ENCODE measurements at places on chromosomes 11 and 22.

GRCh38 chr11:57357310-57357709 lies 19.2 kb downstream of the P2RX3 start:
- DNase-seq: no peak

GRCh38 chr11:3916962-3917361 lies 61.5 kb downstream of the STIM1 start:
- no peak for DNase-seq

DNA sequence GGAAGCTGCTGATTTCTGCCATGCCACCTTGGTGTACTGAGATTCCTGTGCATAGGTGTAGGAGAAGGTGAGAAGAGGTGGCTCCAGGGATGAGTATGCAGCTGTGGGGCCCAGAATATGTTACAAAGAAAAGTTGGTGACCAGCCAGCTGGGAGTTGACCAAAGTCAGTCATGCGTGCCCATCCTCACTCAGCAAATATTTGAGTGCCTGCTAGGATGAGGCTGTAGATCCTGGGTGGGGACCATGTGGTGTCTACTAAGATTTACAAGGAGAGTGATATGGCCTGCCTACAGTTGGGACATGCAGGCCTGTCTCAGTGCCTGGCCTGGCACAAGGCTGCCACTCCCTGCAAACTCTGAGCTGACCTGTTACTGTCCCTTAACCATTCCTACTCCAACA lies 19.4 kb downstream of the RNF185 start:
- no peak for DNase-seq

GRCh38 chr11:74434528-74434927 lies 32.8 kb downstream of the KCNE3 start:
- DNase-seq: no peak

GRCh38 chr11:1717745-1718144 lies 20.8 kb downstream of the KRTAP5-6 start:
- DNase-seq: no peak

GRCh38 chr11:653837-654236 lies 16.8 kb downstream of the DRD4 start:
- no peak for DNase-seq

DNA sequence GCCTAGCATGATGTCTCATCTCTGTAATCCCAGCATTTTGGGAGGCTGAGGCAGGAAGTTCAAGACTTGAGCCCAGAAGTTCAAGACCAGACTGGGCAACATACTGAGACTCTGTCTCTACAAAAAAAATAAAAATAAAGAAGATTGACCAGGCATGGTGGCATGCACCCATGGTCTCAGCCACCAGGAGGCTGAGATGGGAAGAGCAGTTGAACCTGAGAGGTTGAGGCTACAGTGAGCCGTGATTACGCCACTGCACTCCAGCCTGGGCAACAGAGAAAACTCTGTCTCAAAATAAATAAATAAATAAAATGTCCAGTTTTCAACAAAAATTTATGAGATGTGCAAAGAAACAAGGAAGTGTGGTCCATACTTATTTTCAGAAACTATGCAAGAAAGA lies 28.3 kb downstream of the EFCAB6 start:
- DNase-seq: peak; percentile 49

DNA sequence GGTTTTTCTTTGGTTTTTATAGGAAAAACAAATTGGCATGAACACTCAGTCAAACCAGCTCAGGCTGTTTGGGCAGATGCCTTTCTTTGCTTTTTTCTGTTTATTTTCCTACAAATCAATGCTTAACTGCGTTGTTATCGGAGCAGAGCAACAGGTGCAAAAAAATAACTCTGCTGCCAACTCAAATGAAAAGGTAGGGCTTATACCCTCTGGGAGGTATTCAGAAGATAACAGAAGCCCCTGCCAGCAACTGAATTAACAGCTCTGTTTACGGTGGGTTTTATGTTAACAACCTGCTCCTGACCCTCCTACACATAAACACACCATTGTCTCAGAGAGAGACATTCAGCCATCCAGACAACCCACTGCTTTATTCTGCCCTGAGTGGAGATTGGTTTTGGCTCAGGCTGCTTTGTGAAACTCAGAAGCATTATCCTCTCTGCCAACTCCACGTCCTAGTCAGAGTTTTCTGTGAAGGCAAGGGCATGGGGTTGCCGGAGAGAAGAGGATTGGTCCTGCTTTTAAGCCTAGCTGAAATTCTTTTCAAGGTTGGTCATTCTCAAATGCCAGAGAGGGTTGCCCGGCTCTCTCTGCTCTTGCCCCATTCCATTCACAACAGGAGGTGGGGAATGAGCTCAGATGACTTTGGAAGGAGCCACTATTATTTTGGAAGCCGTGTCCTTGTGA lies 11.4 kb downstream of the EHF start:
- DNase-seq: no peak

DNA sequence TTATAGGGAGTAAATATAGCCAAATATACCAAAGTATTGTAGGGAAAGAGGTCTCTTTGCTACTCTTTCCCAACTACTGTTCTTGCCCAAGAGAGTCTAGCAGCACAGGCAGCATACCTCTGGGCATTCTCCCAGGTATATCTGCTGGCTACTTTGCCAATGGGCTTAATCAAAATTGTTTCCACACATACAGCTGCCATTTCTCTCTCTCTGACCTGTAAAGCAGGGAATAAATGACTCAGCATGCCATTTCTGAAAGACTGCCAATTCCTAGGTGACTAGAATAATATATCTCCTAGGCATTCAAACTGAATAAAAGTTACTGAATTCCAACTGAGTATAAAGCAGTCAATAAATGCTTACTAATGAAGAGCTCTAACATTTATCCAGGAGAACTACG lies 44.6 kb downstream of the RDX start:
- no peak for DNase-seq

- DNase-seq: no peak
Observed at GRCh38 chr11:3218483-3219280, at the start of gene MRGPRG. Gene MRGPRG, minus strand, starts transcription at chr11:3218813. Its CDS starts 0 bp downstream, at chr11:3218813.

DNA sequence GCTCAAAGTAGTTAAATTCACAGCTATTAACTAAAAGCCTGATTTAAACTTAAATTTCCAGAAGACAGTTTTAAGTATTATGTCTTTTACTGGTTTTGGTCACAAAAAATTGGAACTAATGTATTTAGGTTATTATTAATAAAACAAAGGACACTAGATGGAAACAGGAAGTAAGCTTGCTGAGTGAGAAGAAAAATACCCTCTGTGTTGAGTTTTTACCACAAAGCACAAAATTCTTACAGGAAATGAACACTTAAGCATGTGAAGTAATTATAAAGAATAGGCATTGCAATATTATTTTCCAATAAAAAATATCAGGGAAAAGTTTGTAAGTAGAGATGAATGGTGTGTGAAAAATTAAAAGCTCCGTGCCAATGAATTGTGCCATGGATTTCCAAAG lies 46.3 kb downstream of the PIK3C2A start:
- no peak for DNase-seq

DNA sequence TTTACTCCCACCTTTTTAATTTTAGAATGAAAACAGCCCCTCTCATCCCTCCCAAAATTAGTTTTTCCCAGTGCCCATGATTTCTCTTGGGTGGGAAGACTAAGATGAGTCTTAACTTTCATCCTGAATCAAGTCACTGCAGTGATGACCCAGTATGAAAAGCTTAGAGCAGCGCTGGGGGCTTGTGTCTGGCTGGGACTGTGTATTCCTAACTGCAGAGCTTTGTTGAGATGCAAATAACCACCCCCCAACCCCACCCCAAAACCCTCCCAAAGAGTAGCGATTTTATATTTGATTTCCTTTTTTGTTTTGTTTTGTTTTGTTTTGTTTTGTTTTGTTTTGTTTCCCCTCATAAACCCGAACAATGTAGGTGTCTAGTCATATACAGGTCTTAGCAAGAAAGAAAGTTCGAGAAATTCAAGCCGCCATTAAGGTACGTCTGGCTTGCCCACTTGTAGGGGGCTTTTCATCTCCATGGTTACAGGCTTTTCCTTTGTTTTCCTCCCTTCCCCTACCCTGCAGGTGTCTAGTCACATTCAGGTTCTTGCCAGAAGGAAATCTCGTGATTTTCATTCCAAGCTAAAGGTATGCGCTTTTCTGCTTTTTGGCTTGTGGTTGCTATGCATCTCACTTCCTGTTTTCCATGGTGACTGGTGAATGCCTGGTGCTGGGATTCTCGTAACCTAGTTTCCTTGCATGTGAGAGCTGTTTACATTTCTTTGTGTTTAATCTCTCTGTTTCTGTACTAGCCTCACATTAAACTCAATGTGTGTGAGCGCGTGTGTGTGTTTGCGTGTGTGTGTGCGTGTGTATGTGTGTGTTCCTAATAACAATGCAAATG lies 144.6 kb upstream of the RASSF10 start:
- DNase-seq: peak; percentile 99

DNA sequence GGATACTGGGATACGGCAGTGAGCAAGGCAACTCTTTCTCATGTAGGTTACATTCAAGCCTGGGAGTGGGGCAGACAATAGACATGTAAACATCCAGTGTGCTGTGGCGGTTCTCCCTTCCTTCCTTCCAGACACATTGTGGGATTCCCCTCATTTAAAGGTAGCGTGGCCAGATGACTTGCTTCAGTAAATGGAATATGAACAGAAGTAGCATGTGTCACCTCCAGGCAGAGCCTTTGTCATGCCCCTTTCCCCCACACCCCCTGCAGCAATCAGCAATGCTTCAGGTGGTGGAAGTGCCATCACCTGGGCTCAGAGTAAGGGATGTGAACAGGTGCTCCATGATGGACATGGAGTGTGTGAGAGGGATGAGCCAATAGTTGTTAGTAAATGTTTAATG lies 34.8 kb upstream of the TTC12 start:
- DNase-seq: no peak

DNA sequence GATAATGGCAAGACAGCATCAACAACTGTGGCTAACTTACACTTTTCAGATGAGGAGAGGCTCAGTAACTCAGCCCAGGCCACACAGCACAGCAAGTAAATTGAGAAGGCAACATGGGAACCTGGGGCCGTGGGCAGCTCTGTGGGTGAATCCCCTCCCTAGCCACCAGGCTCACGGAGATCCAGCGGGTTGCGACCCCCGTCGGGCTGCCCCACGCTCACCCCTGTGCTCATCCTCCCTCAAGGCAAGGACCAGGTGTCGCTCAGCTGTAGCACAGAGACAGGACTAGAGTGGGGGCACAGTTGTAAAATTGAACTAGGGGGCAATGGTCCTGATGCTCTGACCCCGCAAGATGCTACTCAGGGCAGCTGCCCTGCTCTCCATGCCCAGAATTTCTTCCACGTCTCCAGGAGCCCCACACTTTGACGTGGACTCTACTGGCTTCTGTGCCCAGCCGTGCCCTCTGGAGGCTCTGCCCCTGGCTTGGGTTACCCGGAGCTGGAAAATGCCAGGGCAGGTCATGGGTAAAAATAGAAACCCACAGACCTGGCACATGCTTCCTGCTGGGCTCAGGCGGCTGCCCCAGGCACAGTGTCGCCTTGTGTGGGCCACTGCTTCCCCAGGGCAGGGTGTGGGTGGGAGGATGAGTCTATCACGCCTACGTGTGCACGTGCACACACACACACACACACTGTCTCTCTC lies 9.0 kb downstream of the TUBA8 start:
- no peak for DNase-seq

DNA sequence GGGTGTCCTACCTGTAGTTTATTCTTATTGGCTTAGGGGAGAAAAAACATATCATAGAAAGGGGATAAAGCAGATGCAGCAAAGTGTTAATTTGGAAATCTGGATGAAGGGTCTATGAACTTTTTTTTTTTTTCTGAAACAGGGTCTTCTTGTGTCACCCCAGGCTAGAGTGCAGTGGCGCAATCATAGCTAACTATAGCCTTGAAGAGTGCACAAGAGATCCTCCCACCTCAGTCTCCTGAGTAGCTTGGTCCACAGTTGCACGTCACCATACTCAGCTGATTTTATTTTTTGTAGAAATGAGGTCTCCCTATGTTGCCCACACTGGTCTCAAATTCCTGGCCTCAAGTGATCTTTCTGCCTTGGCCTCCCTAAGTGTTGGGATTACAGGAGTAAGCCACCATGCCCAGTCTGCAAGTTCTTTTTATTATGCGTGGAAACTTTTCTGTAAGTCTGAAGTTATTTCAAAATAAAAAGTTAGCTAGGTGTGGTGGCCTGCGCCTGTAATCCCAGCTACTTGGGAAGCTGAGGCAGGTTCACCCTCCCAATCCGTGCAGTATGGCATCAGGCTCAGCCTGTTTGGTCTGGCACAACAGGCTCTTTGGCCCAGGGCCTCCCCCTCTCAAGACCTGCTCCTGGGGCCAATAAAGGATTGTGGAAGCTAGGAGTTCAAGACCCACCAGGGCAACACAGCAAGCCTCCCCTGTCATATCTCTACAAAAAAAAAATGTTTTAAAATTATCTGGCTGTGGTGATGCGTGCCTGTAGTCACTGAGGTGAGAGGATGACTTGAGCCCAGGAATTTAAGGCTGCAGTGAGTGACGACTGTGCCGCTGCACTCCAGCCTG lies 111.9 kb downstream of the MED15 start:
- DNase-seq: no peak

- no peak for DNase-seq
Observed at GRCh38 chr11:83127310-83127637, 29.7 kb upstream of the PCF11 start.

GRCh38 chr11:17722000-17722643 lies 2.8 kb downstream of the MYOD1 start:
- DNase-seq: peak; percentile 82

GRCh38 chr11:1073261-1073724 lies 1.4 kb upstream of the MUC2 start:
- no peak for DNase-seq

DNA sequence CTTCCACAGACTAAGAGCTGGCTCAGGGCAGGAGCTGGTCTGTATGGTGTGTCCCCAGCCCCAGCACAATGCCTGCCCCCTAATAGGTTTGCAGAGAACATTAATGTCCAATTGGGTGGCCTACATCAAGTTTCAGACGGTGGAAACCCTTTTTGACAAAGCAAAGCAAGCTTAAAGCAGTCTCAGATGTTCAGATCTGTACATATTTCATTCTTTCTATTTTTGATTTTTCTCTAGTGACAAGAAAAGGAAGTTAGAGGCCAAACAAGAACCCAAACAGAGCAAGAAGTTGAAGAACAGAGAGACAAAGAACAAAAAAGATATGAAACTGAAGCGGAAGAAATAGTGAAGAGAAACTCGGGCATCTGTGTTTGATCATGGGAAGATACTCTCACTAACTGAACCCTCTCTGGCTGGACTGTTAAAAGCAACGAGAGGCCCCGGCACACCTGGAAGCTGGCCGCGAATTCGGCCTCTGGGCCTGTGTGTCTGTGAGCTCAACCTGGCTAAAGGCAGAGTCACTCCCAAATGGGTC lies 40.5 kb downstream of the NAT10 start:
- no peak for DNase-seq

DNA sequence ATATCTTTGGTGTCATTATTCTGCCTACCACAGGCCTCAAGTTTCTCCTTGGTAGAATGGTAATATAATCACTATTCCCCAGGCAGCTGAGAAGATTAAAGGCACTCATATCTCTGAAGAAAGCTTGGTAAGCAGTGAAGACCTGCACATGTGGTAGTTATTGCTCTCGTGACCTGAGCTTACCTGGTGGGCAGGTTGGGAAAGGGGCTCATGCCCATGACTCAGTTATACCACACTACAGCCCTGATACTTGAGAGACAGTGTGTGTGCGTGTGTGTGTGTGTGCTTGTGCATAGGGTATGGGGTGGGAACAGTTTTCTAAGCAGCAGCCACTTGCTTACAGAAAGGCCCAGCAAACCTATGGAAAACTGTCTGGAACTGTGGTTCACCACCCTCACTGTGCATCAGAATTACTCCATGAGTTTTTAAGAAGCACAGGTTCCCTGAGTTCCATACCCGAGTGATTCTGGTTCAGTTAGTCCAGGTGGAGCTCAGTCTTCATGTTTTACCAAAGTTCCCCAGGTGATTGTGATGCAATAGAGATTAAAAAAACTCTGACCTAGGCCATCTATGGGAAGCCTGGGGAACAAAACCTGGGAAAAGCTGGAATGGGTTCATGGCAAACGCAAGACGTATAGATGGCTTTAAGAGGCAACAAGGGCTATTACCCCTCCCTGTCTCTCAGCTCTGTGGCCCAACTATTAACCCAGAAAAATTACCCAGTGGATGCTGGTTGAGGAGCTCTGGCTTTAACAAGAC lies 79.0 kb upstream of the ZBED5 start:
- no peak for DNase-seq
